ENCODE measurements at places on chromosomes 16 and 17. TPM values are rescaled to one million over a fixed set of nuclear protein-coding genes. Genes with fewer than 3 reads are reported as not detected.

GRCh38 chr16:49287572-49287971 is 5.9 kb upstream of the CBLN1 start:
- DNase-seq = no peak

- DNase-seq = no peak
These were observed 415 bp downstream of the ABCA5 start for GRCh38 chr17:69326377-69327059.

DNA sequence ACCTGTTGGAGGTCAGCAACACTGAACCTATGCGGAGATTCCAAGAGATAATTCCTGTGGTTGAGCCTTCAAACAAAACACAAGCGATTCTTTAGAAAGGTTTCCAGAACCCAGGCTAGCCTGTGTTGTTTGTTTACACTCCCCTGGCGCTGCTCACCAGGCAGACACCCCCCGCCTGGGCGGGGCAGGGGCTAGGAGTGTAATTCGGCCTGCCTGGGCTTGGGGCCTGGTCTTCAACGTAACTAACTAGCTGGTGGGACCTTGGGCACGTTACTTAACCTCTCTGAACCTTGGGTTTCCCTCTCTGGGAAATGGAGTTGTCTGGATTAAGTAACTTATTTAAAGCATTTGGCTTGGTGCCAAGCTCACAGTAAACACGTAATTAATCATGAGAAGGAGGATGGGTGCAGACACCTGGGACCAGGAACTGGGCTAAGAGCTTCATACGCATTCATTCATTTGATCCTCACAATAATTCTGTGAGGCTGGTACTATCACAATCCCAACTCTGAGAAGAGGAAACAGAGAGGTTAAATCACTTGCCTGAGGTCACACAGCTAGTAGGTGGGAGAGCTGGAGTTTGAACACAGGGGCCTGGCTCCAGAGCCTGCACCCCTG is 7.6 kb upstream of the ARHGAP27 start:
- peak; percentile 82 for DNase-seq

GRCh38 chr17:47286198-47286914 is 32.7 kb downstream of the ITGB3 start:
- DNase-seq = no peak

DNA sequence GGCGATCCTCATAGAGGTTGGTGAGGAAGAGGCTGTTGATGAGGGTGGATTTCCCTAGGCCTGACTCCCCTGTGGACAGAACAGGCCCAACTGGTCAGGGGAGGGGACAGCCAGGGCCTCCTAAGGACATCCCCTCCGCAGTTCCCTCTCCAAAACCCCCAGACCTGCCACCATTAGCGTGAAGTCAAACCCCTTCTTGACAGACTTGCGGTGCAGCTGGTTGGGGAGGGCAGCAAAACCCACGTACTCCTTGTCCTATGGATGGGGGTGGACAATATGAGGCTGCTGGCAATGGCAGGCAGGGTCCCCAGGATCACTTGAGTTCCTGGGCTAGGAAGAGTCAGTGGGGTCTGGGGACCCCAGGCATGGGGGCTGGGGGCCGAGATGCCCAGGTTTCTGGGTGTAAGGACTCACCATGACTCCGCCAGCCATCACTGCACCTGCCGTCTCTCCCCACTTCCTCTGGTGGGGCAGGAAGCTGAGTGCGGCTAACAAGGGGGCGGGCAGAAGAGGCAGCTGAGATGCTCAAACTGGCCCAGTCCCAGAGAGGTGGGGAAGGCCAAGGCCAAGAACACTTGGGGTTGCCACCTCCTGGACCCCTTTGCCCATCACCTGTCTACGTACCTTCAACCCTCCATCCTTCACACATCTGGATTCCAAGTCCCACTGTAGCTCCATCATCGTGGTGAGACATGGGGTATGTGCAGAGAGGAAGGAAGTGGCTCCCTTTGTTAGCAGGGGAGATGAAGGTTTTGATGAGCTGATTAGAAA is at the start of gene SEPTIN1:
Gene SEPTIN1, minus strand, starts transcription at position 451 of the 771 bp plus-strand sequence. Its CDS starts 19 bp downstream, at position 432.
- DNase-seq = no peak

The IL17C gene
- not detected for total RNA-seq

- no peak for DNase-seq
These were observed 4.0 kb downstream of the BPTF start for GRCh38 chr17:67829331-67829730.

The CCL7 gene
- total RNA-seq = not detected

- DNase-seq = no peak
These were observed 32.5 kb downstream of the UBE2O start for GRCh38 chr17:76420356-76421043.

The CDH5 gene
- total RNA-seq = not detected

The INTS2 gene
- 9.4 TPM for total RNA-seq

- peak; percentile 13 for DNase-seq
These were observed 47.8 kb upstream of the BCO1 start for GRCh38 chr16:81190667-81191066.

The MFAP4 gene
- total RNA-seq = not detected

GRCh38 chr16:47578573-47578972 is 117.4 kb downstream of the PHKB start:
- DNase-seq = no peak

GRCh38 chr16:15495898-15496297 is 61.5 kb downstream of the BMERB1 start:
- DNase-seq = no peak

The STRADA gene
- 18.2 TPM for total RNA-seq

The NXPH3 gene
- not detected for total RNA-seq

GRCh38 chr16:75248142-75248535 is 3.3 kb downstream of the BCAR1 start:
- DNase-seq = no peak

DNA sequence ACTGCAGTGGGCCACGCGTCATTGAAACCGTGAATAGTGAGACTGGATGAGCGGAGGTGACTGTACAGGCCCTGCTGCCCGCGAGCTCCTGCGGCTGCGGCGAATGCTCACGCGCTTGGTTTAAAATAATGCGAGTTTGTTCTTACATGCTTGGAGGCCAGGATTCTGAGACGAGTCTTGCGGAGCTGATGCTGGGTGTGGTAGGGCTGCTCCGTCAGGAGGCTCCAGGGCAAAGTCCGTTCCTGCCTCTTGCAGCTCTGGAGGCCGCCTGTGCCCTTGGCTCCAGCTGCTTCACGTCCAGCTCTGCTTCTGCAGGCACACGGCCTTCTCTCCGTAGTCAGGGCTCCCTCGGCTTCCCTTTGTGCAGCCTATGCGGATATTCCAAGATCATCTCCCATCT is 9.5 kb downstream of the ACSF3 start:
- no peak for DNase-seq

DNA sequence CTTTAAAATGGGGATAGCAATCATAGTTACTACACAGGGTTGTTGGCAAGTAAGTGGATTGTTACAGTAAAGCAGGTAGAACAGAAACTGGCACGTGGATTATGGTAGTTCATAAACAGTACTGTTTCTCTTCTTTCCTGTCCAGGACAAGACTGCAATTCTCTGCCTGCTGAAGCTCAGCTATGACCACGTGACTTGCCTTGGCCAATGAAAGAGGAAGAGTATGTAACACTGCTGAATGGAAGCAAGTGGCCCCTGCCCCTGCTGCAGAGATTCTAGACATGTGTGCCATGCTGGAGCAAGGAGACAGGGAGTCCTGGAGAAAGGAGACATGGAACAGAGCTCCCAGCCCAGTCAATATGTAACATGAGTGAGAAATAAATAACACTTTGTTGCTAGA is 66.6 kb upstream of the TOX3 start:
- DNase-seq = no peak

GRCh38 chr17:74531231-74531761 is at the start of gene CD300LB:
TSS of gene CD300LB (minus strand) at chr17:74531475. CDS start at chr17:74531350, 125 bp downstream.
- DNase-seq = no peak

The NUBP1 gene
- 35.7 TPM for total RNA-seq

The TMEM238L gene
- total RNA-seq = not detected

DNA sequence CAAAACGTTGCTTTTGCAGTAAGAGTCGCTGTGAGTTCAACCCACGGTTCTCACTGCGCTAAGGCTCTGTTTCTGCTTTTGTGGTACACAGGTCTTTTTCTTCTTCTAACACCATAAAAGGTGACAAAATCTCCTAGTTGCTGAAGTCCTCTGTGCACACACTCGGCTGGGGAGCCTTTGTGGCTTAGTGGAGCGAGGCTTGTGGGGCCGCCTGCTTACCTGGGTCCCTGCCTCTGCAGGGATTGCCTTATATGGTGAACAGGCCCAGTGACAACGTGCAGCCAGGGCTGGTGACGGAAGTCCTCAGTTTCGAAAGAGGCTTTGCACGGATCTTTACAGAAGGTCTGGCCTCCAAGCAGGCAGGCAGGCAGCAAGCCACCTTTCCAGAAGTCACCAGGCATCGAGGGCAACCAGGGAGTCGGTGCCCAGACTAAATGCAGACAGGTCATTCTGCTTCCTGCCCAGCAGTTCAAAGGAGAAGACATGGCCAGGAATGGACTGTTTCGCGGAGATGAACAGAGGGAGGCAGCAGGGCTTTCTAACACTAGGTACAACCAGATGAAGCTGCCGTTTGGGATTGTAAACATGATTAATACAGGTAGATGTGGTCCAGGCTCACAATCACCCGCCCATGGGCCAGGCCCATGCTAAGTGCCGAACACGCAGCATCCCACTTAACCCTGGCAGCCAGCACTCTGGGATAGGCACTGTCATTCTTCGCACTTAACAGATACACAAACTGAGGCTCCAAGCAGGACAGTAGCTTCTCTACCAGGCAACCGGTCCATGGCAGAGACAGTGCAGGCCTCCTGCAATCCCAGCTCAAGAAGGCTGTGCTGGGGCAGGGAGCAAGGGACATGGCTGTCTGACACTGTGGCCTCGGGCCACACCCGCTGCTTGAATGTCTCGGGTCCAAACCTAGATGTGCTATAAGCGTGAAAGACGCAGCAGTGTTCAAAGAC is 10.7 kb upstream of the MEAK7 start:
- DNase-seq = no peak

DNA sequence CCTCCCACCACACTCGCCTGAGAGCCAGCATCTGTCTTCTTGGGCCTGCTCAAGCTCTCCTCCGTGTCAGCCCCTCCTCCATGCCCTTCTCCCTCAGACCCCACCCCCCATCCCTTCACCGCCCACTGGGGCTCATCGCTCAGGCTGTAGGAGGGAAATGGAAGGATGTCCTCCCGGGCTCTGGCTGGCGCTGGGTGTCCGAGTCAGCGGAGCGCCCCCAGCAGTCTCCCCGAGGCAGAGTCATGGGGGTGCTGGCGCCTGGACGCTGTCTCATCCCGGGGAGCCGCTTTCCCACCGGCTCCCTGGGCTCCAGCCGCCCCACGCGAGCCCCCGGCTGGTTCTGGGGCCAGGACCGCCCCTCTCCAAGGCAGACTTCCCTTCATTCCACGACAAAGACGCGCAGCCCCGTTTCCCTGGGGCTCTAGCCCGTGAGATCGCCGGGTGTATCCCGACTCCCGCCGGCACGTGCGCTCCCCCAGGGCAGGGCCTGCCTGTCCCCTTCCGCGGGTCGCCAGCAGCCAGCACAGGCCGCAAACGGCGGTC is 428 bp upstream of the ANTKMT start:
- DNase-seq = peak; percentile 50

DNA sequence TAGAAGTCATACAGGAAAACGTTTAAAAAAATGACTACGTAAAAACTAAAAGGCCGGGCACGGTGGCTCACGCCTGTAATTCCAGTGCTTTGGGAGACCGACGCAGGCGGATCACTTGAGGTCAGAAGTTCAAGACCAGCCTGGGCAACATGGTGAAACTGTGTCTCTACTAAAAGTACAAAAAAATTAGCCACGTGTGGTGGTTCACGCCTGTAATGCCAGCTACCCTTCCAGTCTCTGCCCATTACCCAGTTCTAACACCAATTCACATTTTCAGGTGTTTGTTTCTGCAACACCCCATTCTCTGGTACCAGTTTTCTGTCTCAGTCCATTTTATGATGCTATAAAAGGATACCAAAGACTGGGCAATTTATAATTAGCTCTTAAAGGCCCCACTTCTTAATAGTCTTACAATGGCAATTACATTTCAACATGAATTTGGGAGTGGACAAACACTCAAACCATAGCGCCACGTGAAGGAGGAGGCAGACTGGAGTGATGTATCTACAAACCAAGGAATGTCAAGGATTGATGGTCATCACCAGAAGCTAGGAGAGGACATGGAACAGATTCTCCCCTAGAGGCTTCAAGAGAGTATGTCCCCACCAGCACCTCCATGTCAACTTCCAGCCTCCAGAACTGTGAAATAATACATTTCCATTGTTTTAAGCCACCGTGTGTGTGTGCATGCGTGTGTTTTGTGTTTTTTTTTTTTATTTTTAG is 791 bp upstream of the C17orf75 start:
- no peak for DNase-seq

GRCh38 chr17:18181358-18181757 is 2.3 kb upstream of the ALKBH5 start:
- DNase-seq = no peak

- no peak for DNase-seq
These were observed 14.5 kb upstream of the RASL10B start for GRCh38 chr17:35716897-35717465.

DNA sequence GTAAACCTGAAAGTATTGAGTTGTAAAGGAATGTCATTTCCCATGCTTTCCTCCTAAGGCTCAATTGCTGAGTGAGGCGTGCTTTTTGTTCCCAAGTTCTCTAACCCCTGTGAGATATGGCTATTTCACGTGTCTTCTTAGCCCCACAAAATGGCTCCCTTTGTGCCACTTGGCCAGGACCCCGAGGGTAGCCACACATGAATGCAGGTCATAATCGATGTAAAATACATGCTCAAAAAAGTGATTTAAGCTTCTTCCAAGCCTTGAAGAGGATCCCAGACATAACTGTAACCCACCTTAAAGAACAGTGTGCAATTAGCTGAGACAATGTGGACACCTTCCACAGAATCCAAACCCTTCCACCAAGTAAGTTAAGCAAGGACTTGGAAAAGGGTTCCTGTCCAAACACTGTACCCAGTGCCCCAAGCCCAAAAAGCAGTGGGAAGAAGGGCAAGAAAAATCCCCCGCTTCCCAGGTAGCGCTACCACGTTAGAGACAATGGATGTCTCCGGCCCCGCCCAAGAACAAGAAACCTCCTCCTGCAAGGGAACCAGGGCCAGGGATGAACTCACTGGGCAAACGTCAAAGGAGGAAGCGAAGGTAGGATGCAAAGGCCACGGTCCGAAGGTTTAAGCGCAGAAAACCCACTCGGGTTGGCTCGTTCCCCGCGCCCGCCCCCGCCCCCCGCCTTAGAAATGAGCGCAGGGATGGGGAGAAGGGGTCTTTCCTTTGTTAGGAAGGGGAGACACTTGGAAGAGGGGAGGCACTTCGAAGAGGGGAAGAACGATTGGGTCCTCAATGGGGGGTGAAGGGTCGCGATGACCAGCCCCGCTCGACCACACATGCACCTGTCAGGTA is 1.2 kb downstream of the JPT1 start:
- peak; percentile 47 for DNase-seq

- DNase-seq = no peak
These were observed 1.7 kb downstream of the MT2A start for GRCh38 chr16:56610017-56610608.

DNA sequence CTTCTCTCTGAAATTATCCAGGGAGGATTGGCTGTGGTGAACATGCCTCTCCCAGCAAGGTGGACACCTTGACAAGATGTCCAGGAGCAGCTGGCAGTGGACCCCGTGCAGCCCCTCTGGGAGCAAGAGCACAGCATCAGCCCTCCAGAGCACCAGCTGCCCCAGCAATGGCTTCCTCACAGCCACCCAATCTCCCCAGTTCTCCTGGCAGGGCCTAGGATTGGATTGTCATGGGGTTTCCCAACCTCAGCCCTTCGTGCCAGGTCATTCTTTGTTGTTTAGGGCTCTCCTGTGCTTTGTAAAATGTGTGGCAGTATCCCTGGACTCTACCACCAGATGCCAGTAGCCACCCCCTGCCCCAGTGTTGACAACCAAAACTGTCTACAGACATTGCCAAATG is 1.8 kb upstream of the KRT36 start:
- no peak for DNase-seq

Measured in Calu3 (cell line).